ENCODE measurements at places on chromosomes 2 and 18.

GRCh38 chr2:82256983-82257632 lies 1952.6 kb upstream of the LRRTM1 start:
- DNase-seq, result no peak

GRCh38 chr2:84939426-84940087 lies 31.4 kb upstream of the KCMF1 start:
- DNase-seq, result peak; percentile 55

- no peak for DNase-seq
These were observed 80.3 kb downstream of the DYNAP start for GRCh38 chr18:54671291-54671881.

GRCh38 chr18:31478688-31479087 lies 19.3 kb upstream of the DSG2 start:
- DNase-seq, result no peak

DNA sequence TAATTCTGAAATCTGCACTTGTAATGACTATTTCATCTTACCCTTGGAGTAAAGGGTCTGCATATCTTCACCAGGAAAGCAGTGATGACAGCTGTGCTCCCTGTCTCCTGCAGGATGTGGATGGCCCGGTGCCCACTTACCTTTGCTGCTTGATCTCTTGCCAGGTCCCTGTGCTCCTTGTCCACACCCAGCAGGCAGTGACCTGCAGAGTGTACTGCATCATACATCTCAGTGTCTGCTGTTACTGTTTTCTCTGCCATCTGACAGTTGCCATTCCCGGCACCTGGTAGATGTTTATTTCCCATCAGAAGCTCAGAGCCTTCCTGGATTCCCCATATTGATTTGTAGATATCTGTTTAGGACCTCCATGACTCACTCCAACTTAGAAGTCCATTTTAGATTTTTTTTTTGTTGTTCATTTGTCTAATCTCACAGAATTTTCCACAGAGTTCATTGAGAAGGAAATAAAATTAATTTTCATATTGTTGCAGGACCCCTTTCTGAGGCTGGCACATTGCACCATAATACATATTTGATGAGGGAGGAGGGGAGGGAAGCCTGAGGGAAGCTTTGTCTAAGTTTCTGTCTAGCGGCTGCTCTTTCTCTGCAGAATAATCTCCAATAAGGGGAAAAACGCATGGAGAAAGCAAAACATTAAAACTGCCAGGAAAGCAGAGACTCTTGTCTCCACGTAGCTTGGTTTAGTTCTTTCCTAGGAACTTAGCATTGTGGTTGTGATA lies 697.5 kb upstream of the RAB6C start:
- no peak for DNase-seq

GRCh38 chr2:62344472-62344871 lies 148.6 kb downstream of the B3GNT2 start:
- no peak for DNase-seq

Data from activated gamma-delta T cell treated with anti-CD3 and anti-CD28 coated beads, Interleukin-2, amount 50 U/mL, for 16 hours (primary cell).